ENCODE measurements at places on chromosomes 4 and X.
A peak's percentile ranks its signal among the peaks of the same experiment; 100 is the strongest.

DNA sequence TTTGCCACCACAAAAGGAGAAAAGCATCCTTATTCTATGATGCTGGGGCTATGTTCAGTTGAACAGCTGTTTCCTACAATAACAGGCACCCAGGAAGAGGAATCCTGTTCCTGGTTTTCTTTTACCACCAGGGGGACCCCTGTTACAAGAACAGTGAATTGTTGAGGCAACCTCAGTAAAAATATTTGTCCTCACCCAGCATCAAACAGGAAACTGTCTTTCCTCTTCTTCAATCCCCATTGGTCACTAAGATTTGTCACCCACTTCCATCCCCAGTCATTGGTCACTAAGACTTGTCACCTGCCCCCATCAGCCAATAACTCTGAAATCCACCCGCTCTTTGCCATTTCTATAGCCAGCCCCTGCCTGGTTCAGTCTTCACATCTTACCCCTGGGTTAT, 143.5 kb upstream of the GALNT7 start:
- DNase-seq: peak; percentile 31

DNA sequence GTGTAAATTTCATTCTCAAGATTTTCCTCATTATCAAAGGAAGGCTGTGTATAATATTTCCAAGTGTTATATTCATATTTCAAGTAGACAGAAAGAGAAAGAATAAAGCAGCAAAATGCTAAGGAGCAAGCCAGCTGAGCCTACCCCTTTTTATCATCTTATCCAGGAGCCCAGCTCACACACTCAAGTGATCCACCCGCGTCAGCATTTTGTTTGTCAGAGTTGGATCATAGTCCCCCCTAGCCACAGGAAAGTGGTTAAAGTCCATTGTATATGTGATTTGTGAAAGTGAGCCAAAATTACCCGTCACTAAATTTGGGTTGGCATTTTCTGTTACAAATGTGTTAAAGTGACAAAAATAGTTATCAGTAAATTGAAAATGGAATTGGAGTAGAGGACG, 289.3 kb upstream of the CTSO start:
- no peak for DNase-seq

DNA sequence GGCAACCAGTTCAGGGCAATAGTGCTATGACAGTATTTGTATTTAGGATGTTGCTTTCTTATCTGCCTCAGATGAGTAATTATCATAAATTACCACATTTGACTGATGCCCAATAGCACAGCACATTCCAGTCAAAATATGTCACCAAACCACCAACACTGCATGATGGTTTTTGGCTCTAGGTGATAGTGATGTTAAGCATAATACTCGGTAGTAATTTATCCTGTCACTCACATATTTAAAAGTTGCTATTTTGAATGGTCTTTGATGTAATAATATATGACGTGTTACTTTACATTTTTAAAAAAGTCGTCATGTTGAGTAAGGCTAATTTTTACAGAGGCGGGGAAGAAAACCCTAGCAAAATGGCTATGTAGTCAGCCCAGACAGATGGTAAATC, 42.5 kb downstream of the UNC5C start:
- no peak for DNase-seq

GRCh38 chr4:128596853-128597252, 212.6 kb upstream of the JADE1 start:
- no peak for DNase-seq

DNA sequence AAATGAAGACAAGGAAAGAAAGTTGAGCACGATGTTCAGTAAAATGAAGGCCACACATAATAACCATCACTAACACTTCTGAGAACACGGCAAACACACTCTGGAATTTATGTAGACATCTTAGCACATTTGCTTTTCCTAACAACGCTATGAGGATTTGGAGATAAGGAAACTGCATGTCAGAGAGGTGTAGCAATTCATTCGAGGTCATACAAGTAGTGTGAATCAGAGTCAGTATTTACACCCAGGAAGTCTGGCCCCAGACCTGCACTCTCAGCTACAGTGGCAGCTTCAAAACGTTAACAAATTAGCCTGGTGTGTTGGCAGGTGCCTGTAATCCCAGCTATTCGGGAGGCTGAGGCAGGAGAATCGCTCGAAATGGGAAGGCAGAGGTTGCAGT, 253.4 kb downstream of the PDGFC start:
- no peak for DNase-seq

GRCh38 chr4:57665806-57666205, 555.6 kb upstream of the IGFBP7 start:
- no peak for DNase-seq

DNA sequence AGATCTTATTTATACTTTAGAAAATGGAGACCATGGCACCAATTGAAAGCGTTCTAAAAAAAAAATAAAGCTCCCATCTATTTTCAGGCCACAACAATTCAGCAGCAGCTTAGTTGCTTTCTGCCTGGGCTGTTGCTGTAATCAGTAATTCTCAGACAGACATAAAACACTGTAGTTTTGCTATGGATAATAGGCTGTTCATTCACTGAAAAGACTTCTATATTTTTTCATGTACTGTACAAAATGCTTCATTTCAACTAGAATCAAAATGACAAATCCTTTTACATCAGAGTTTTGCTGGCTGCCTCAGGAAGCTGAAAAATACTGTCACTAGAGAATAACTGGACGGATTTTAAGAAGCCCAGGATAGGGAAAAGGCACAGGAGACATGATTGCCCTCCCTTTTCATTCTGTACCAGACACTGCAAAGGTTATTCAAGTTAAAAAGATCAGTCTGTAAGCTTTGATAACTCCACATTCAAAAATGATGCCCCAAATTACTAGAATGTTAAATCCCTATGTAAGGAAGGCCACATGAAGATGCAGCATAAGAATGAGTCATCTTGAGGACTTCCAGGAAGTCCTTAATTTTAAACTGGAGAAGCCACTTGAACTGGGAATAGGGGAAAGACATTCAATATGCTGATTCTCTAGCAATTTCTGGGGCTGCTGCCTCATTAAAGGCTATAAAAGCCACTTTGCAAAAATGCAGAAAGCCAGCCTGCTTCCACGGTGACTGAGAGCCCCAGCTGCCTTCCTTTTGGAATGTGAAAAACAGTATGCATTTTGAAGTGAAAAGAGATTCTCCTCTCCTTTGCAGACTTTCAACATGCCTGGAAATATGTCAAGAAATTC, 403.2 kb upstream of the RASGEF1B start:
- no peak for DNase-seq

DNA sequence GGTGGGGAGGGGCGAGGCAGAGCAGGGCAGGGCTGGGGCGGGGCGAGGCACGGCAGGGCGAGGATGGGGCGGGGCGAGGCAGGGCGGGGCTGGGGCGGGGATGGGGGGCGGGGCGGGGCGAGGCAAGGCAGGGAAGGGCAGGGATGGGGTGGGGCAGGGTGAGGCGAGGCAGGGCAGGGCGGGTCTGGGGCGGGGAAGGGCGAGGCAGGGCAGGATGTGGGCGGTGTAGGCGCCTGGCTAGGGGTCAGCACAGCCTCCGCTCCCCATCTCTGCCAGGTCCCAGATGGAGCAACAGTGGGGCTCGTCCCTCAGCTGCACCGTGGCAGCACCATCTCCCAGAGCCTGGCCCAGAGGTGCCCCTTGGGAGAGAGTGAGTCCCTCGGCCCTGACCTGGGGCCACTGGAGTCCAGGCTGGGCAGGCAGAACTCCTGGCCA, 4.2 kb upstream of the SRPK3 start:
- peak; percentile 37 for DNase-seq

DNA sequence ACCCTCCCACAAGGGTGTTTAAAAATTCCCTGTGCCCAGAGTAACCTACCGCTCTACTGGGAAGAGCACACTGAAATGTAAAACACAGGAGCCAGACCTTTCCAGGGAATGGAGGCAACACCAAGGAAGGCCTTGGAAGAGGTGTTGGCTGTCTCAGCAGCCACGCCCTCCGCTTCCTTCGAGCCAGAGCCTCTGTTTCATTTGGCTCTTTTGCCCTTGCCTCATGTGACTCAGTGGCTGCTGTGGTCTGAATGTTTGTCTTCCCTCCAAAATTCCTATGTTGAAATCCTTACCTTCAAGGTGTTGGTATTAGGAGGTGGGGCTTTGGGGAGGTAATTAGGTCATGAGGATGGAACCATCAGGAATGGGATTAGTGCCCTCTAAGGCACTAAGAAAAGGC, 11.3 kb downstream of the SCD5 start:
- DNase-seq: no peak

GRCh38 chr4:155566354-155566753, 100.3 kb upstream of the GUCY1A1 start:
- no peak for DNase-seq

All from NCI-H2171 (cell line).